Stimulated activated CD8-positive, alpha-beta memory T cell treated with anti-CD3 and anti-CD28 coated beads, Interleukin-15, amount 100 ng/mL, for 24 hours (primary cell): ENCODE measurements at places on chromosomes 4 and X.

DNA sequence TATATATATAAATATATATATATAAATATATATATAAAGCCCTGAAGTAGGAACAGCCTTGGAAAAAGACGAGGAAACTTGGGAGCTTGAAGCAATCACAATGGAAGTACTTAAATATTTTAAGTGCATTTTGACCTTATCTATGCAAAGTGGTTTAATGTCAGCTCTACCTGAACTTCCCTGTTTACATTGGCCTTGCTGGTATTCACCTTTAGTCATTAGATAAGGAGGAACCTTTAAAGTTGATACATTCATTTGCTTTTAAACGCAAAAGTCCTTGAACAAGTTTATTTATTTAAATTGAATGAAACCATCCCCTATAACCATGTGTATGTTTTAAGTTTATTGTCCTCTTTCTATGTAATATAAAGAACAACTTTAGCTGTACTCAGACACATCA is 166.7 kb upstream of the ANKRD50 start:
- no peak for DNase-seq

DNA sequence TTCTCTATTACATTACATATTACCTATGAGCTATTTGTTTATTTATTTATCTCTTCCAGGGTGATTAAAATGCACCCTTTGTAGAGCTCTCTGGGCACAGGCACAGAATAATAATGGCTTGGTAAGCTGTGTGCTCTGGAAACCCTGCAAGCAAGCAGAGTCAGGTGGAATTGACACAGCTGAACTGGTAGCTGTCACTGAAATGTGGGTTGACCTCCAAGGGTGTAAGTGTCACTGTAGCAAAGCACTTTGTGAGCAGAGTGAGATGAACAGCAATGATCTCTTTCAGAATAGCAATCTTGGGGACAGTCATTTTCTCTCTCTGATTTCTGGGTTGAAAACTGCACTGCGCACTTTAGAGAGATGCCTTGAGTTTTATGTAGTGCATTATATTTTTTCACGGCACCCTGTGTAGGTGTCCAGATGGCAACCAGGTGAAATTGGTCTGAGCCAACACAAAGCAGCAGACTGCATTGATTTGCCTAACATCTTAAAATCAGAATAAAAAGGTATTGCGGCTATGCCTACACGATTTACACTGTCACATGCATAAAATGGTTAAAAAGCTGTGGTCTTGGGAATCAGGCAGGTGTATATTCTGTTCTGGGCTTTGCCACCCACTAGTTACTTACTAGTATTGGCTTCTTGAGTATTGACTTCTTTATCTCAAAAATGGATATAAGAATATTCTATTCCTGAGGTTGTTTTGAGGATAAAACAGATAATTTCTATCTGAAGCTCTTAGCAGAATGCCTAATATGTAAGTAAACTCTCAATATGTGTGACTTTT is 450.3 kb downstream of the RAPGEF2 start:
- no peak for DNase-seq

- no peak for DNase-seq
Observed at GRCh38 chr4:5905714-5906113, 12.8 kb upstream of the CRMP1 start.

- DNase-seq: no peak
Observed at GRCh38 chrX:103376118-103376978, at the start of gene BEX3. Gene BEX3 (plus strand): TSS chrX:103376538. CDS start chrX:103377522, 984 bp downstream.

DNA sequence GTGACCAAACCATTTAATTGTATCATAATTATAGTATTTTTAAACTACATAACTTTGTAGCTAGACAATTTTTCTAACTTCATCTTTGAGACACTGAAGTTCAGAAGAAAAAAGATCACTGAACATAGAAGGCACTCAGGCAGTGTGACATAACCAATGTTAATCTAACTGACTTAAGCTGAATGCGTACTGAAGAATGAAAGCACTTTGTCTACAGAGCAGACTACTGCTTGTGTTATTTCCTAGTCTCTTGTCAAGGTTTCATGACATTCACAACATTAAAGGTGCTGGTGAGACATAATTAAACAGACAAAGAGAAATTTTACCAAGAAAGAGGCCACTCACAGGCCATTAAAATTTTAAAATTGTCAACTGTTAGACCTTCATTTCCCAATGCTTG is 13.5 kb downstream of the AMMECR1 start:
- DNase-seq: no peak

DNA sequence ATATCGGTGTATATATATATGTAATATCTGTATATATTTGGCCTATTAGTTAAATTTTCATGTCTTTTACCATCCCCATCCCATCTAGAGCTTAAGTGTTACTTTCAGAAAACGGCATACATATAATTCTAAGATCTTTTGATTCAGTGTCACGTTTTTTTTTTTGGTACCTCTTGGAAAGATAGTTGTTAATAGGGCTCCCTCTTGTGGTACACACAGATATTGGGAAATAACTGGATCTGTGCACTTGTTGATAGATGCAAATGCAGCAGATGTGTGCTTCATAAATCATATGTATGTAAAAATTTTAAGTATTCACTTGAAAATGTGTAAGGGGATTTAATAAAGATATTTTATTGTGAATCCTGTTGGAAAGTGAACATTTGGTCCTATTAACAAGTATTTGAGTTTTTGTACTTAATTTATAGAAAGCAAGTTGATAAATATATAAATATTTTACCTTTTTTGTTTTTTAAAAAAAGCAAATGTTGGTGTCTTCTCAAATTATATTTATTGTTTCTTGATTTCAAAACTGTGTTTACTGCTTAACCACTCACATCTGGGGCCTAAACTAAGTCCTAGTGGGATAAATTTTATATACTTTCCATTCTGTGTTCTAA is 74.7 kb downstream of the PAQR3 start:
- no peak for DNase-seq

DNA sequence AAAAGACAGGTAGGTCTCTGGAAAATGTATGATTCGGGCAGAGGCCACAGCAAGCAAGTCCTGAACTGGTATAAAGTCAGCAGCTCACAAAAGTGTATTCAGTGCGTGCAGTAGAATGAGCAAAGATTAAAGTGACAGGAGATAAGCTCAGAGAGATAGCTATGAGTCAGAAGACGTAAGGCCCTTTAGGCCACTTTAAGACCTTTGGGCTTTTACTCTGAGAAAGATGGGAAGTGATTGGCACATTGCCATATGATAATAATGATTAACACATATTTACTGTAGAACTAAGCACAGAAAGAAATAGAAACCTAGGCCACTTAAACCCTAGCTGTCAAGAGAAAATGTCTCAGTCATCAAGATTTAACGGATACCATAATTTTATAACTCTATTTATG is 51.7 kb downstream of the TBCK start:
- DNase-seq: no peak

- DNase-seq: no peak
Observed at GRCh38 chr4:187618701-187619281, 376.8 kb upstream of the ZFP42 start.

- no peak for DNase-seq
Observed at GRCh38 chr4:154076921-154077320, 288.0 kb upstream of the SFRP2 start.

GRCh38 chrX:101206471-101206870 is 13.1 kb upstream of the DRP2 start:
- DNase-seq: no peak

DNA sequence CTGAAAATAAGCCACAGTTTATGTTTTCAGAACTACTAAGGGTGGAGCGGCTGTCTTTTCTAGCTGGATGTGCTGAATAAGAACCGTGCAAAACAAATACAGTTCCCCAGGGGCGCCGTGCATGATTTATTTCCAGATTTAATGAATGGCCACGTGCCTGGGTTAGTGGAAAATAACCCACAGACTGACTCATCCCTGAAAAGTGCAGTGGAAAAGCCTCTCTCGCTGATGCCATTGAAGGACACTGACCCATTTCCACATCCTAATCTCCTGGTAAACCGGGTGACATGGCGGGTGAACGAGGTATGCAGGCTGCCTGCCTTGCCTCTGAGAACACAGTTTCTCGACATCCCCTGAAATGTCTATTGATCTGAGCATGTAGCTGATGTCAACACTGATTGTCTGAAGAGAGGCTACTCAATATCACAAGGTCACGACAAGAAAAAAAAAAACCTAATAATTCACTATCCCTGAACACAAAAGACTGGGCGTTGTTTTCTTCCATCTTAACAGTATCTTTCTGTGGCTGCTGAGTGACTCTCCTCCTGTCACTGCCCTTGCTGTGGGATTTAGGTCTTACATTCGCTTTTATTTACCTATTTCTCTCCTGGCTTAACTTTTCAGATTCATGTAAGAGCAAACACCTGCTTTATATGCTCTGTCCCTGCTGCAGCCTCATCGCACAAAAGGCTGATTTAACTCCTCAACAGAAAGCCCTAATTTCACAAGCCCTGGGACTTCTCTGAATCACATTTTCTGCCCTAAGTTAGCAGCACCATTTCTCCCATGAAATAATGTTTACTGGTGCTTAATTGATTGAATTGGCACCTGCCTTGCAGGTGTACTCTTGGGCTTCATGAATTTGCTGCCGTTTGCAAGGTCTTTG is 76.9 kb upstream of the SCOC start:
- DNase-seq: no peak

- DNase-seq: no peak
Observed at GRCh38 chrX:133401536-133401935, 13.8 kb downstream of the GPC4 start.

GRCh38 chr4:102775805-102776204 is 15.0 kb upstream of the MANBA start:
- no peak for DNase-seq

DNA sequence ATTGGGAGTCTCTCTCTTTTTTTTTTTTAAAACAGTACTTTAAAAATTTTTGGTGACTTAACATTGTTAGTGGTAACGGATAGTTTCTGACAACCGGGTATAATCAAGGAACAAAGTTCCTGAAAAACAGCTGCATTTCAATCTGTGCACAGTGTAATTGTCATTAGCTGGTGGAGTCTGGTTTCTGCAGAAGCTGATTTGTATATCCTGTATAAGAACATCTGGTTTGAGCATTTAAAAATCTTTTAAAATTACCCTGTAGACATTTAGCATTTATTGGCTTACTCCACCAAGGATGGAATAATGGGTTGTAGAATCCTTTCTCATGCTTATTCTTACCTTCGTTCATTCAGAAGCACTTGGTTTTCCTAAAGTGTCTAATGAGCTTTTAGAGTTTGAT is 11.2 kb downstream of the JADE1 start:
- DNase-seq: no peak

DNA sequence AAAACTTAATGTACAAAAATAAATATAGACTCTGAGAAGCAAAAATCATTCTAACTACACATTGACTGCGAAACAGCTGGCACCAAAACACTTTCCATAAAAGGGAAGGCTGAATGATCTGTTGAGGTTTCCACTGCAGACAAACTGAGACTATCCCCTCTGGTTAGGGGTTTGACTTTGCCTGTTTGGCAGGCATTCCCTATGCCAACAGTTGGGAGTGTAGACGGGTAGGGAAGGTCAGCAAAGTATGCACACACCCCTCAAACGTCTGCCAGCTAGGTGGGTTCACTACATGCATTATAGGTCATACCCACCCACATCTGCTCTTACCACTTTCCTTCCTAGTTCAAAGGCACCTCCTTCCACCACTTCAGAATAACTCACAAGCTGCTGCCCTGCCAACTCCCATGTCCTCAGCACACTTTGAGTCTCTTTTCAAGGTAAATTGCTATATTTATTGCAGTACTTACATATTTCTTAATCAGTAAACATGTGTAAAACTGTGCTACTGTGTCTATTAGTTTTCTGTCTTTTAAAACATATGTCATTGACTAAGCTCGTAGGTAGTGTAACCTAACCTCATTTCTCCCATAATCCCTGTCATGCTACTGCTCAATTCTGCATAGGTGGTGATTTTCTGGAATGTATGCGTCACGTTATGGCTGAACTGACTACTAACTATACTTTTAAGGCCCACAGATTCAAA is 12.4 kb downstream of the CTSO start:
- DNase-seq: no peak

DNA sequence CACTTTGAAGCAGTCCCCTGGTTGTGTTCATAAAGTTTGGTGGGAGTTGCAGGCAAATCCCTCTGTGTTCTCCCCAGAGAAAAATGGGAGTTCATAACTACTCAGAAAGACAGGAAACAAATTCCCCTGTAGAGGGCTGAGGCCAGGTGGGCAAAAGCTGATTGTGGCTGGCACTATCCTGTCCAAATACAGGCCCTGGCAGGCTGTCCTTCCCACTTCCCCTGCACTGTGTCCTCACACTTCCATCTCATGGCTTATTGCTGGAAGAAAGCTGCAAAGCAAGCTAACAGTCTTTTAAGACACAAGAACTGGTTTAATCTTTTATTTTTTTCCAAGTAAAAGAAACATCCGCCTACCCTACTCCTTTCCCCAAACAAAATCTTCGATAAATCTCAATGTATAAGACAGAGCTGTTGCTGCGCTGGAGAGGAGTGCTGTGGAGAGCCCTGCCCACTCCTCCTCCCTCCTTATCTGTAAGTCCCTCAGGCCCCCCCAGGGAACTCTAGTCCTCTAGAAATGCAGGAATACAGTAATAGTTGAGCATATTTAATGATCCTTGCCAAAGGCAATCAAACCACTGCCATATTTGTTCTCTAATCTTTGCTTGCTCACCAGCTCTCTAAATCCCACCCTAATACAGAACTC is 14.0 kb downstream of the TAPT1 start:
- no peak for DNase-seq

- DNase-seq: no peak
Observed at GRCh38 chrX:40047485-40047884, 50.3 kb downstream of the BCOR start.
